ENCODE measurements at places on chromosomes 3 and 15. TPM values are rescaled to one million over a fixed set of nuclear protein-coding genes. Genes with fewer than 3 reads are reported as not detected.

- H3K27me3 ChIP-seq = no peaks in the 10 kb centered on the region
- no peaks in the 10 kb centered on the region for H3K4me1 ChIP-seq
- no peaks in the 10 kb centered on the region for H3K36me3 ChIP-seq
- no peak overlapping the region for H3K27ac ChIP-seq
- no peak for DNase-seq
- H3K4me3 ChIP-seq = no peak overlapping the region
Observed at GRCh38 chr3:53763353-53763752, 82.9 kb downstream of the CHDH start.

HEXA gene
- total RNA-seq = 138 TPM

- H3K4me3 ChIP-seq = no peak overlapping the region
- H3K27me3 ChIP-seq = no peaks in the 10 kb centered on the region
- H3K27ac ChIP-seq = no peak overlapping the region
- no peaks in the 10 kb centered on the region for H3K36me3 ChIP-seq
- DNase-seq = no peak
Observed at GRCh38 chr3:27666272-27666671, 55.9 kb downstream of the EOMES start.

CCR8 gene
- 0.19 TPM for total RNA-seq

GREM1 gene
- 4.8 TPM for total RNA-seq

DNA sequence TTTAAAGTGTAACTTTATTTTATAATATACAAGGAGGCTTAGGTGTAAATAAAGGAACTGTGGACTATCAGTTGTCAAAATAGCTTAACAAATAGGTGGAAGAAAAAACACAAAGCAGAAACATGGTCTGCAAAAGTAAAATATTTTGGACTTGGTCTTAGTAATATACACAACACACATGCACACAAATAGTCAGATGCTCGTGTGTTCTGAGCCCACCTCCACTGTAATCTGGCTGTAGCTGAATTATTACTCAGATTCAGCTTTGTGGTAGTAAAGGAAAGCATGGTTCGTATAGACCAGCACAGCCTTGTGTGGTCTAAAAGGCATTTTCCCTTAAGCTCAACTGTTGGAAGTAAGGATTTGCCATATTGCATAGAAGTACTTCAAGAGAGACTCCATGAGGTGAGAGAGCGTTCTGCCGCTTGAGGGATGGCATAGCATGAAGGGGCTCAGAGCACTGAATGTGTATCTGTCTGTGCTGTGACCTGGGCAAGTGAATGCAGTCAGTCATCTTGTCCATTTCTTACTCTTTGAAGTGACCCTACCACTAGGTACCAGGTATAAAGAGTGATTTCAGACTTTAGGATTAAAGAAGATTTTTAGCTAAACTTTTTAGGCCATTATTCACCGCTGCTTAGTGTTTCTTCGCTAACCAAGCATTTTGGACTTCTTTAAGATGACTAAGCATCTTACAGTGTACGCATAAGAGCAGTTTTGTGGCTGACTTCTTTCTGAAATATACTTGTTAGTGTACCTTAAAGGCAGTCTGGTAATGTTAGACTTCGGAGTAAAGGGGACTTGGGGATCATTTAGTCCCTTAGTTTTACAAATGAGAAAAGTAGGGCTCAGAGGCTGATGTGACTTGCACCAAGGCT, 15.2 kb downstream of the TPM1 start:
- DNase-seq = no peak
- H3K4me3 ChIP-seq = no peak overlapping the region
- H3K27ac ChIP-seq = no peak overlapping the region

CHRD gene
- total RNA-seq = 16.8 TPM

CLDN1 gene
- 86.0 TPM for total RNA-seq

GRCh38 chr3:48236531-48236930, 4.4 kb upstream of the ZNF589 start:
- no peak for DNase-seq
- H3K27ac ChIP-seq = no peak overlapping the region
- no peaks in the 10 kb centered on the region for H3K27me3 ChIP-seq
- H3K36me3 ChIP-seq = no peaks in the 10 kb centered on the region

- no peak for DNase-seq
- peaks cover 3% of the 10 kb centered on the region for H3K4me1 ChIP-seq
- H3K27ac ChIP-seq = no peak overlapping the region
- peak overlapping the region; percentile 78 for H3K4me3 ChIP-seq
- no peaks in the 10 kb centered on the region for H3K27me3 ChIP-seq
Observed at GRCh38 chr3:115100806-115101205, 46.3 kb downstream of the ZBTB20 start.

DNA sequence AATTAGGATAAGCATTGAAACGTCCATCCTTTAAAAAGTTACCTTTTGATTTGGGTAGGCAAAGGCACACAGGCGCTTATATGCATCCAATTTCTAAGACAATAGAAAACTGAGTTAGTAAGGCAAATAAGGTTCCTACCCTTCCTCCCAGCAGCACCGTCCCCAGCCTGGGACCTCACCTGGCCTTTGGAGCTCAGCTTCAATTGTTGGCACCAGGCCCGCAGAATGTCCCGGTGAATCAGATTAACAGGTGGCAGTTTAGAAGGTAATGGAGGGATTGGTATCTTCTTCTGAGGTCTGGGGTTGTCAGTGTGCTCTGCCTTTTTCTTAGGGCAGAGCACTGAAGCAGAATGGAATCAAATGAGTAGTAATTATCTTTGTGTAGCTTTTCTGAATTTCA, 5.7 kb downstream of the DPPA4 start:
- H3K27me3 ChIP-seq = no peaks in the 10 kb centered on the region
- no peak overlapping the region for H3K27ac ChIP-seq
- no peaks in the 10 kb centered on the region for H3K36me3 ChIP-seq
- H3K4me3 ChIP-seq = no peak overlapping the region
- no peaks in the 10 kb centered on the region for H3K4me1 ChIP-seq

ADAMTSL3 gene
- 23.4 TPM for total RNA-seq

DNA sequence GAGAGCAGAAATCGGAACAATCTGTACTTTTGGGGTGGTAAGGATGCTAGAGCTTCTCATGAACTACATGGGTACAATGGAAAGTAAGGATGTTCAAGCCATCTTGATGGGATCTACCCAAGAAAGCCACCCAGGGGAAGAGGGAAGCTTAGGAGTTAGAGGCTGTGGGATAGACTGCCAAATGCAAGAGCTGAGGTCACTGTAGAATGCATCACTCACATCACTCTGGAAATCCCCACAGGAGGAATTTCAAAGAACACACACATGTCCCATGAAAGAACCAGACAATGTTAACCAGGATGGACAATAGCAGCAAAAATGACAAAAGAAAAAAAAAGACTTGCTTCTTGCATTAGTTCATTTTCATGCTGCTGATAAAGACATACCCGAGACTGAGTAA, 32.8 kb upstream of the UBE2E2 start:
- no peaks in the 10 kb centered on the region for H3K27me3 ChIP-seq
- no peaks in the 10 kb centered on the region for H3K4me1 ChIP-seq
- H3K36me3 ChIP-seq = no peaks in the 10 kb centered on the region
- H3K4me3 ChIP-seq = no peak overlapping the region
- no peak for DNase-seq
- no peak overlapping the region for H3K27ac ChIP-seq

DNA sequence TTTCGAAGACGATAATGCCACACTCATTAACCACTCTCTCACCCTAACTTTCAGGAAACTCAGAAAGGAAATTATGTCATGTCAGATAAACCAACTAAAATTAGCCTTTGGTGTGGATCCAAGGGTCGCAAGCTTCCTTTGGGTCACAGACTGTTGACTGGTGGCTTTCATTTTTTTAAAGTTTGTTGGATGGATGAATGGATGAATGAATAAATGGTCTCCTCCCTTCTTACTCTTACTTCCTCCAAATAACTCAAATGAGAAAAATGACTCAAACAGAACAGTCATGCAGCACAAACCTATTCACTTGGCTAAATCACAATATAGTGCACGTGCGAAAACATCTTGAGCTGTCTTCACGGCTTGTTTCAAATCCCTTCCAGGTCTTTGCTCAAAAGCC, 82.9 kb upstream of the HACD2 start:
- peaks cover 10% of the 10 kb centered on the region for H3K36me3 ChIP-seq
- DNase-seq = no peak
- no peaks in the 10 kb centered on the region for H3K27me3 ChIP-seq
- peak overlapping the region; percentile 71 for H3K27ac ChIP-seq
